ENCODE measurements at places on chromosomes 6 and 20.

- DNase-seq = no peak
Observed at GRCh38 chr6:6600875-6601274, 12.4 kb downstream of the LY86 start.

- no peak for DNase-seq
Observed at GRCh38 chr6:101502818-101503217, 109.3 kb downstream of the GRIK2 start.

GRCh38 chr6:6614096-6614982 is 25.8 kb downstream of the LY86 start:
- DNase-seq = no peak

- no peak for DNase-seq
Observed at GRCh38 chr6:122033564-122034181, 365.8 kb upstream of the HSF2 start.

DNA sequence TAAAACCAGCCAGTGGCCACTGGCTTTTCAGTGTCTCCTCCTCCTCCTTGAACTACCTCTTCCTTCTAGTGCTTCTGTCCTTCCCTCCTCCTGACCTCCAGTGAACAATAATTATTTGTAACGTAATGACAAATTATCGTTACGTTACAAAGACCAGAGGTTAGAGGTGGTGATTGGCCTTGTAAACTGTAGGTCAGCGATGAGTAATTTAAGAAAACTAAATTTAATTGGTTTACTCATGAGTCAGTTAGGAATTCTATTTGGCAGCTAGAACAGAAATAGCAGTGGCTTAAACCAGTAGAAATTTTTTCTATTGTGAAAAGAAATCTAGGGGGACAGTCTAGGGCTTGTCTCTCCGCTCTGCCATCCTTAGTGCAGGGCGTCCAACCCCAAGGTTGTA is 38.8 kb downstream of the PPARD start:
- no peak for DNase-seq

DNA sequence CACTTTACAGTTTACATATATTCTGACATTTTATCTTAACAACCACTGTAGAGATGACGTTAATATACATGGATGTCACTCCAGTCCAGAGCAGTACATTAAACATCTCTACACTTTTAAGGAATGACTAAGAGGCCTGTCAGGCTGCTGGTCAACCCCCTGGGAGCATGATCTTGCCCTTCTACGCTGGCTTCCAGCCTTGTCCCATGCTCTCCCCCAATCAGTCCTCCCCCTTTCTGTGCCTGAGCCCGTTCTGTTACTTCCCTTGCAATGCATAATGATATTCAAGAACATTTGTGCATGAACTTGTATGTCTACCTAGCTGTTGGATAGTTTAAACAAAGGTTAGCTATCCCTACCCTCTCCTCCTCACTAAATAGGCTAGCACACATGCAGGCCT is 40.5 kb upstream of the PLCB4 start:
- no peak for DNase-seq

DNA sequence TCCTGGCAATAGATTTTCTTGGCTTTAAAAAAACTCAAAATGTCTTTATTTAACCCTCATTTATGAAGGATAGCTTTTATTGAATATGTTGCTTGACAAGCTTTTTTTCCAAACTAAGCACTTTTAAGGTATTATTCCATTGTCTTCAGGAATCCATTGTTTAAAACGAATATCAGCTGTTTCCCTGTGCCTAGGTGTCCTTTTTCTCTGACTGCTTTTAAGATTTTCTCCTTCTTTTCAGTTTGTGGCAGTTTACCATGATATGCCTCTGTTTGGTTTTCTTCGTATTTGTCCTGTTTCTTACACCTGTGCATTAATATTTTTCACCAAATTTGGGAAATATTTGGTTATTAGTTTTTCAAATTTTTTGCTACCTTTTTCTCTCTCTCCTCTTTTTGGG is 68.4 kb downstream of the YTHDF1 start:
- no peak for DNase-seq

- DNase-seq = no peak
Observed at GRCh38 chr6:90156861-90157260, 139.8 kb downstream of the BACH2 start.

- no peak for DNase-seq
Observed at GRCh38 chr6:137676888-137677287, 182.7 kb upstream of the OLIG3 start.

DNA sequence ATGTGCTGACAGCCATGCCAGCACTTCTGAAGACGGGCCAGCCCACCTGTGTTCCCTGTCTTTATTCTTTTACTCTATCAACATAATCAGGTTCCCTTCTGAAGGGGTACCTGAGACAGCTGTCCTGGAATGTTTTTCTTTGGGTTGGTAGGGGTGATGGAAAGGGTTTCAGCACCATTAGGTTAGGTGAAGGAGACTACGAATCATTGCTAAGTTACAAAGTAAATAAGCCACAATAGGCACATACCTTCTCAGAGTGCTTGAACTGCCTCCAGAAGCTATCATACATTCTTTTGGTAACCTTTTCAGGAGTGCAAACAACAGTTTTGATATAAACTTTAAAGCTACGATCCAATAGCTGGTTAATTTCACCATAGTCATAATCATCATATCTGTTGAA is 106.3 kb downstream of the SESN1 start:
- DNase-seq = no peak

DNA sequence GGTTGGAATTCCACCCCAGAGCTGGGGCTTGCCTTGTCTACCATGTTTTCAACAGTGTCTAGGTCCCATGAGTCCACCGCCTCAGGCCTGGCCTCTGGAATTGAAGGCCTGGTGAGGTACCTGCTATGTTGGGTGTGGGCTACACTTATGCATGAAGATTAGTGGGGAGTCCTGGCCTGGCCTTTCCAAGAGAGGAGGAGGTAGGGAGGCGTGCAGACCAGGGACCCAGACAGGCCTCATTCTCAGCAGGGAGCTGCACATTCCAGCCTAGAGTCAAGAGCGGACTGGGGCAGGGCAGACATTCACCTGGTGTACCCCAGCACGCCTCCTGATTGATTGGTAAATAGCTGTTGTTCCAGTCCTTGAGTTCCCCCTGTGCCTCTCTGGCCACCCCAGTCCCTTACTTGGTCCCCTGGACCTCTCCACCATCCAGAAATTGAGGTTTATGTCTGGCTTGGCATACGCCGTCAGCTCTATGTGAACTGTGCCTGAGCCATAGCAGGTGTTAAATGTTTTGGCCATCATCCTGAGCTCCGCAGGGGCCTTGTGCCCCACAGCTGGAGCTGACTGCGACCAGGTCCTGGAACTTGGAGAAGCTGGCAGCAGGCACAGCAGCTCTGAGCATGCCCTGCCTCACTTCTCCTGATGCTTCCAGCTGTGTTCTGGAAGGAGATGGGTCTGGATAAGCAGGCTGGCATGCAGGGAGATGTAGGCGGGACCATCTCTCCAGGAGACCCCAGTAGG is 8.2 kb upstream of the VEGFA start:
- peak; percentile 79 for DNase-seq

Measured in lower leg skin (tissue), 4 donors.